CD4-positive, alpha-beta T cell treated with Interleukin-4 for 4 hours (primary cell): ENCODE measurements at places on chromosomes 11 and 22.

- no peak for DNase-seq
Measured at GRCh38 chr11:2714463-2714800, 14.6 kb upstream of the KCNQ1OT1 start.

- no peak for DNase-seq
Measured at GRCh38 chr22:41147722-41148121, 55.3 kb downstream of the EP300 start.

GRCh38 chr11:117941976-117942654 lies 12.9 kb upstream of the TMPRSS13 start:
- no peak for DNase-seq

DNA sequence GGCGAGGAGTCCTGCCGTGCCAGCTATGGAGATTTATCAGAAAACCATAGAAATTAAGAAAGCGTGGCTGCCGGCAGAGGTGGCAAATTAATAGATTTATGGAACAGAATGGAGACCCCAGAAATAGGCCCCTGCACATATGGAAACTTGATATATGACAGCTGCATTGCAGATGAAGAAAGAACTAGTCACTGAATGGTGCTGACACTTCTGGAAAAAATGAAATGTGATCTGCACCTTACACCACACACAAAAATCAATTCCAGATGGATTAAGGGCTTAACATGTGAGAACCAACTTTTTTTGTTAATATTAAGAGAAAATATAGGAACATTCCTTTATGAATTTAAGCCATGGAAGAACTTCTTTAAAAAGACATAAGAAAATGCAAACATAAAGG lies 40.3 kb upstream of the TSKU start:
- DNase-seq = no peak

GRCh38 chr22:25802018-25802417 lies 60.0 kb downstream of the MYO18B start:
- no peak for DNase-seq

DNA sequence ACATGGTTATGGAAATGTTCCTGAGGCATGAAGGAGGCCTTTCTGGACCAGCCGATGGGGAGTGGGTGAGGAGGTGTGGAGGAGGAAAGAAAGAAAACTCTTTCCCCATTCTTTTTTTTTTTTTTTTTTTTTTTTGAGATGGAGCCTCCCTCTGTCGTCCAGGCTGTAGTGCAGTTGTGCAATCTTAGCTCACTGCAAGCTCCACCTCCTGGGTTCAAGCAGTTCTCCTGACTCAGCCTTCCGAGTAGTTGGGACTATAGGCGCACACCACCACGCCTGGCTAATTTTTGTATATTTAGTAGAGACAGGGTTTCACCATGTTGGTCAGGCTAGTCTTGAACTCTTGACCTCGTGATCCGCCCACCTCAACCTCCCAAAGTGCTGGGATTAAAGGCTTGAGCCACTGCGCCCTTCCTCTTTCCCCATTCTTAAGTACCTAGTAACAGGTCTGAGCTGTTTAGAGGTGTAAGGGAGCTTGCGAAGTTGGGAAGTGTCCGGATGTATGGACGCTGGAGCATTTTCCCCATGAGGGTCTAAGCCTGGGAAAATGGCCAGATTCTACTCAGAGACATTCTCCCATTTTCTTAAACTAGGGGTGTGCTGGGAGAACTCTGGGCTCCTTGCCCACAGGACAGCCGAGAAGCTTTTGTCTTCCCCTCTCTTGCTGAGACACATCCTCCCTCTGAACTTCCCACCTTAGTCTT lies 135.8 kb downstream of the TEAD1 start:
- DNase-seq = no peak

DNA sequence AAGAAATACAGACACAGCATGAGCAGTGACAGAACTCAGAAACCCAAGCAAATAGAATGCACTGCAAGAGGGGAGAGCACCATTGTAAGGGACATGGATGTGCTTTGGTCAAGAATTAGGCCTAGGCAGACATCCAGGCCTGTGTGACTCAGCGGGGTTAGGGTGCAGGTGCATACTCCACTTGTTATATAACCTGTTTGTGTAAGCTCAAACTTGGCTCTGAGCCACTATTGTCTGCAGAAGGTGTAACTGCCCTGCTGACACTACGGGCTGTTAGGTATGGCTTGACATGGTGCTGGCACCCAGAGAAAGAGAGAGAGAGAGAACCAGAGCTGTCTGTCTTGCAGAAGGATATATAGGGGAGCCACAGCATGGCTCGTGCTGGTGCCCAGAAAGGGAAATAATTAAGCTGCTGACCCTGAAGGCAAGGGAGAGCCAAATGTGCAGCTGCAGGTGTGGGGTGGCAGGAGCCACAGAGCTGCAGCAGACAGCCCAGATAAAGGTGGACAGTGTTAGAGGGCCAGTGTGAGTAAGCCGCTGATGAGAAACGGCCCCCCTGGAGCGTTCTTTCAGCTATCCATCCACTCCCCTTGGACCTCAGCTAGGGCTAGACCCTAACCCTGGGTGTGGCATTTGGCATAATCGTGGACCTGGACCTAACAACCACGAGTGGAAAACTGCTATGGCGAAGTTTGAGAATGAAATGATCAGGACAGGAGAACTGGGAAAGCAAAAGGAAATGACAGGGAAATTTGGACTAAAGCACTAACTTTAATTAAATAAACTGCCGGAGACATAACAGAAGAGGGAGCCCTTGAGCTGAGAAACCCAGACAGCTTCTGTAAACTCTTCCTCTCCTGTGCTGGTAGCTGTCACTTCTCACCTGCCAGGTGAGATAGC lies 253.0 kb upstream of the CCDC179 start:
- no peak for DNase-seq

GRCh38 chr11:67606093-67606491 lies 644 bp upstream of the NDUFV1 start:
- DNase-seq = no peak

GRCh38 chr11:35153280-35153679 lies 14.3 kb downstream of the CD44 start:
- no peak for DNase-seq

DNA sequence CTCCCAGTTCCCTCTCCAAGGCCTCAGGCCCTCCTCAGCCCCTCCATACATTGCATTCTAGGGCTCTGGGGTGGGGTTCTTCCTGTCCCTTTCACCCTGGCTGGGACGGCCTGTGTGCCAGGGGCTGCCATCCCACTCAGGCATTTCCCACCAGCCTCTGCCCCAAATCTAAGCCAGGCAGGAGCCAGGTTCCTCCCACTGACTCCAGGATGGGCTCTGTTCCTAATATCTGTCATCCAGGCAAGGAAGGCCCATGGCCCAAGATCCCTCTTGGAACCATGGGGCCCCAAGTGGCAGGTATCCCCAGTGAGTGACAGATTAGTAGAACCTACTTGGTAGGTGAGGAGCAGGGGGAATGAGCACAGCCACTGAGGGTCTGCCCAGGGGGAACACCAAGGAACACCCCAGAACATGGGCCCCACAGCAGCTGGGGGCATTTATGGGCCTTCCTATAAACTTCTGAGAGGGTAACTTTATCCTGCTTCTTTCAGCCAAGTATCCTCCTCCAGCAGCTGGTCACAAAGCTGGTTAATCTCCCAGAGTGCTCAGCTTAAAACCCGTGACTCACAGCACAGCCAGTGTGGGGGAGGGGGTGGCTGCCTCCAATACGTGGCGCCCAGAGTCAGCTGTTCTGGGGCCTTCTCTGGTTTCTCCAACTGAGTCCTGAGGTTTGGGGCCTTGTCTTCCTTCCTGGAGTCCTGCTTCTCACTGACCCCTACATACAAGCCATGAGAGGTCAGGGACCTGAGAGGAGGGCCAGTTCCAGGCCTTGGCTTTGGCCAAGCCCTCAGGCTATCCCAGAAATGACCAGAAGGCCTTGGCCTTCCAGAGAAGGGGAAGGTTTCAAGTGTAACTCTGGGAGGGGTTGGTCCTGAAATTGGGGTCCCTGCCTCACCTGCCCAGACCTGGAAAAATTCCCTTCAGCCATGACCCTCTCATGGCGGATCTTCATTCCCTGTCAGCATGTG lies 19.9 kb upstream of the MYOD1 start:
- DNase-seq = no peak

- no peak for DNase-seq
Measured at GRCh38 chr11:60844045-60844869, 2.3 kb downstream of the CCDC86 start.

- no peak for DNase-seq
Measured at GRCh38 chr11:130144861-130145281, 14.7 kb upstream of the ST14 start.

DNA sequence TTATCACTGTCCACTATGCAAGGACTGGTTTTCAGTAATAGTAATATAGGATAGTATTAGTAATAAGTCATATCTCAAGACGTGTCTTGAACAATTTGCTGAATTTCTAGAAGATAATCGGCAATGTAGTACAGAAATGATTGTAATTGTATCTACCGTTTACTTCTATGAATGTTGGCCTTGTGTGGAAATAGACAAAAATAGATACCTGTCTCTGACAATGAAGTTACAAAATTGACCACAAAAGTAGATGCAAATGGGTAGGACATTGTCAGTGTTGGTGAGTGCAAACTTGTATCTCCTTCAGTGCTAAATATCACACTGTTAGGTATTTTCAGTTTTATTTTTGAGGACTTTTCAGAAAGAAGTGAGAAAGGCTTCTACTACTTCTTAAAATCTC lies 43.1 kb downstream of the SVIP start:
- no peak for DNase-seq

GRCh38 chr22:41382098-41382578 lies 396 bp downstream of the TEF start:
- peak; percentile 20 for DNase-seq

DNA sequence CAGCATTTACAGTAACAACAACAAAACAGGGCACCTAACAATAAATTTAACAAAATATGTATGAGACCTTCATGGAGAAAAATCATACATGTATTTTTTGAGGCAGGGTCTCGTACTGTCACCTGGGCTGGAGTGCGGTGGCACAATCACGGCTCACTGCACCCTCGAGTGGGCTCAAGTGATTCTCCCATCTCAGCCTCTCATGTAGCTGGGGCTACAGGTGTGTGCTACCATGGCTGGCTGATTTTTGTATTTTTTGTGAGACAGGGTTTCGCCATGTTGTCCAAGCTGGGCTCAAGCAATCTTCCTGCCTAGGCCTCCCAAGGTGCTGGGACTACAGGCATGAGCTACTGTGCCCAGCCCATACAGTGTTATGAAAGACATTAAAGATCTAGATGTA lies 278.1 kb downstream of the SWAP70 start:
- no peak for DNase-seq

DNA sequence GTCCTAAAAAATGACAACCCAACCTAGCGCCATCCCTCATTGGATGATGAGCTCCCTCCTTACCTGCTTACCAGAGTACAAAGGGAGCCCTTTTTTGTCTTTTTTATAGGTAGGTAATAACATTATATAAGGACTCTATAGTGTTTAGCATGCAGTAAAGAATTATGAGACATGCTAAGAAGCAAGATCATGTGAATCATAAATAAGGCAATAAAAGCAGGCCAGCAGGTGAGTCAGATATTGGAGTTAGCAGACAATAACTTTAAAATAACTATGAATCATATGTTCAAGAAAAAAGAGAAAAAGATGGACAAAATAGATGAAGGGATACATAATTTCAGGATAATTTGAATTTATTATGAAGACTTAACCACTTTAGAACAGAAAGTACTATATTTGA lies 81.5 kb downstream of the GRK3 start:
- no peak for DNase-seq

DNA sequence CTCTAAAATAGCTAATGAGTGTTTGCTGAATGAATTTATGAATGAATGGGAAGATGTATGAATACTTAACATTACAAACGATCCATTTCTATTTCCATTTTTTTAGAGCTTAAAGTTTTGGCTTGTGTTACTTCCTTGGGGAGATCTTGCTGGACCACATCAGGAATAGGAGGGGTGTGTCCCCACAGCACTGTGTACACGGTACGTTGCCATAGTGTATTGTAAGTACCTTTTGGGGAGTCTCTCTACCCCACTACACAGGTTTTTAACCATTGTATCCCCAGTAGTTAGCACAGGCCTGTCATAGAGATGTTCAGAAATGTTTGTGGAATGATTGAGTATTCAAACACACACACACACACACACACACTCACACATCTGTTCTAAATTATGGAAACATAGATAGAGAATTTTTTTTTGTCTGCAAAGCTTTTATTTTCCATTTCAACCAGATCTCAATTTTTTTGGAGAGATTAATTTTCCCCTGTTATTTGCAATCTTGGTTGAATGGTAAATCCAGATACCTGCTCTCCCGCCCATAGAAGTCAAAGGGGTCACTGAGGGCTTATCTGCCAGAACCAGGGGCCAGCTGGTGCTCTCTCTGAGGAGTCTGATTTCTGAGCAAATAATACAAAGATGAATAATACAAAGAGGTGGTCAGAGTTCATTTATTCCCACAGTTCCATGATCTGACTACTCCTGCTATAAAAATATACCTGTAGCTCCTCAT lies 471.0 kb downstream of the INSC start:
- no peak for DNase-seq

DNA sequence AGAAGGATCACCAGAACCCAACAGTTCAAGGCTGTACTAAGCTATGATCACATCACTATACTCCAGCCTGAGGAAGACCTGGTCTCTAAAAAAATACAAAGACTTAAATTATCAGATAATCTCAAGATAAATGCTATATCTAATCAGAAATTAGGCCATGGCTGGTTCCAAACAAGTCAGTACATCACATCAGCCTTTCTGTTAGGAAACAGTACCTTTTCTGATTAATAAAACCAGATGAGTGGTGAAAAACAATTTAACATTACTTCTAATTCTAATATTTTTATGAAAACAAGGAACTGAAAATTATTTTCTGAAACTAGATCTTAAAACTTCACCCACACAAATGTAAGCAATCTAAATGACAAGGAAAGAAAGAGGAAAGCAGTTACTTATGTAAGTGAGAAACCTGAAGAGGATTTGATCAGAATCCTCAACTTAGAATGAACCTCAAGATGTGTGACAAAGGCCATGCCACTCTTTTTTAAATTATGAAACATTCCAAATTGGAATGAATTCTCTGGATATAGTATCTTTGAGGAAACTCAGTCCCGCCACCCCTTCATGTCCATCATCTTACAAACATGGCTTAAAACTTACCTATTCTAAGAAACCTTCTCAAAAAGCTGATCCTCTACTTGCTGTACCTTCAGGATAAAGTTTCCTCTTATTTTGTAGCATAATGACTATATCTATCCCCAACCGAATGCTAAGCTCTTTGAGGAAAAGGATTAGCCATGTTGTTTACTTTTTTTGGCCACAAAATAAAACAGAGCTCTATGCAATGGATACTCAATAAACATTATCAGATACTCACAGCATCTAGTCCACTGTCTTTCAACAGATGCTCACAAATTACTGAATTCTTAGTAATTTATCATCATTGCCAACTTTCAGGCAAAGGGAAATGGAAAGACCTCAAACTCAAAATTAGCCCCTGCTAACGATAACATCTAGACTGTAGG lies 132.0 kb downstream of the MRTFA start:
- DNase-seq = no peak

GRCh38 chr22:48743601-48744282 lies 1083.9 kb downstream of the BRD1 start:
- no peak for DNase-seq

DNA sequence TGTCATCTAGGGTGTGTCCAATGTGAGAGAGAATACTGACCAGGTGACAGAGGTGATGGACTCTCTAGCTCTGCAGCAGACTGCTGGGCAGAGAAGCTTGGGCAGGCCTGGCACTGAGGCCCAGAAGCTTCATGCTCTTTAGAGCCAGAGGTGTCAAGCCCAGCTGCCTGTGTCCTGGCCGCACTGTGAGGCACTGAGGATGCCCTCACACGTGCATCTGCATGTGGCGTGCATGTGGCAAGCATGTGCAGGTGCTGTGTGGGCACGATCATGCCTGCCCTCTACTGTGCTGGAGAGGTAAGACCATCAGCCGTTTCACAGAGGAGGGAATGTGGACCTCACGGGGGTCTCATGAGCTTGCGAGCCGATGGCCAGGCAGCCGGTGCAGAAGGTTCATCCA lies 15.8 kb upstream of the TXNRD2 start:
- no peak for DNase-seq

GRCh38 chr11:102391549-102392237 lies 44.7 kb downstream of the BIRC2 start:
- DNase-seq = no peak
